Fibroblast of skin of left quadriceps (primary cell): ENCODE measurements at places on chromosomes 7 and 10.

- DNase-seq: no peak
Observed at GRCh38 chr10:13453896-13454295, 74.9 kb downstream of the BEND7 start.

GRCh38 chr7:100975371-100975821 is 6.0 kb downstream of the MUC12 start:
- DNase-seq: no peak

DNA sequence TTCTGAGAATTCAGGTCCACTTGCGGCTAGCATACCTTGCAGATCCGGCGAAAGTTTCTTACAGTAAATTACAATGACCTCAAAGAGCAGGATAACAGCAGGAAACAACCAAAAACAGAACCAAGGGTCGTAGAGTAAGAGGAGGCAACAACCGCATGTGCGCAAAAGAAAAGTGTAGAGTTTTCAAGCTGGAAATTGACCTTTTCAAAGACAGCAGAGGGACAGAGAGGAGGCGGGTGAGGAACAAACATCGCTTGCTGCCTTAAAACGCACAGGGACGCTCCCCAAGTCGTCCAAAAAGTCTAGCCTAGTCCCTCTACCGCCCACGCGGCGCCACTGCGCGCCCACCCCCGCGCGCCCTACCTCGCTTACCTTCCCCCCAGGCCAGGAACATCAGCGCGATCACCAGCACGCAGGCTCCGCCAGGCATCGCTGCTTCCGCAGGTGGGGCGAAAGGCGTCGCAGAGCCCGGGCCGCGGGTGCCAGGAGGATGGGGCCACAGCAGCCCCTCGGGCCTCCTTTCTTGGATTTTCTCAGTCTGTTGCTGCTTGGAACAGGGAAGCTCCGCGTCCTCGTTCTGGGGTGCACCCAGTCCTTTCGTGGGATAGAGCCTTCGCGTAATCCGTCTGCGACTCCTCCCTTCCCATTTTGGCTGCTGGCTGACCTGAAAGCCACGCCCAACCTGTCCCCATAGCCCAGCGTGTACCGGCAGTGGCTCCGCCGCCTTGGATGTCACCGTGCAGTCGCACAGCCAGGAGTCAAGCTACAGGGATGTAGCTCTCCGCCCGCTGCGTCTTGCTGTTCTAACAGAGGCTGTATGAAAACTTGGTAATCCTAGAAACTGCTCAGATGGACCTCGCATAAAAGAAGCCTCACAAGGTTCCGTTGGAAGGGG is at the start of gene VWDE:
Gene VWDE (minus strand): TSS at position 579 of the 895 bp plus-strand sequence. CDS start 149 bp downstream, at position 430.
- no peak for DNase-seq

DNA sequence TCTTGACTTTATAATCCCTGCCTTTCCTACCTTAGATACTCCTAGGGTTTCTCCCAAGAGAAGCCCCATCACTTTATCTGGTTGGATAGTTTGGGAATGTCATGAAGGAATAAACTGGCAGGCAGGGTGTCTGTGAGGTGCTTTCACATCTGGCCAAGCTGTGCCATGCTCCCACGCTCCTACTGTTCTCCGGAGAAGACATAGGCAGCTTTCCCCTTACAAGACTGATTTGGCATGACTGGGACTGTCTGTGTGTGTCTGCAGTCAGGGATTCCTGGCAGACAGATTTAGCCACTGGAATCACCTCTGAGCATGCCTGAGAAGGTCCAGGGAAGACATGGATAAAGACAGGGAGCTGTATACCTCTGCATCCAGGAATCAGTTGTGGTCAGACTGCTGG is 45.3 kb downstream of the HK1 start:
- no peak for DNase-seq

- DNase-seq: no peak
Observed at GRCh38 chr7:128172963-128173362, 68.1 kb upstream of the LEP start.

DNA sequence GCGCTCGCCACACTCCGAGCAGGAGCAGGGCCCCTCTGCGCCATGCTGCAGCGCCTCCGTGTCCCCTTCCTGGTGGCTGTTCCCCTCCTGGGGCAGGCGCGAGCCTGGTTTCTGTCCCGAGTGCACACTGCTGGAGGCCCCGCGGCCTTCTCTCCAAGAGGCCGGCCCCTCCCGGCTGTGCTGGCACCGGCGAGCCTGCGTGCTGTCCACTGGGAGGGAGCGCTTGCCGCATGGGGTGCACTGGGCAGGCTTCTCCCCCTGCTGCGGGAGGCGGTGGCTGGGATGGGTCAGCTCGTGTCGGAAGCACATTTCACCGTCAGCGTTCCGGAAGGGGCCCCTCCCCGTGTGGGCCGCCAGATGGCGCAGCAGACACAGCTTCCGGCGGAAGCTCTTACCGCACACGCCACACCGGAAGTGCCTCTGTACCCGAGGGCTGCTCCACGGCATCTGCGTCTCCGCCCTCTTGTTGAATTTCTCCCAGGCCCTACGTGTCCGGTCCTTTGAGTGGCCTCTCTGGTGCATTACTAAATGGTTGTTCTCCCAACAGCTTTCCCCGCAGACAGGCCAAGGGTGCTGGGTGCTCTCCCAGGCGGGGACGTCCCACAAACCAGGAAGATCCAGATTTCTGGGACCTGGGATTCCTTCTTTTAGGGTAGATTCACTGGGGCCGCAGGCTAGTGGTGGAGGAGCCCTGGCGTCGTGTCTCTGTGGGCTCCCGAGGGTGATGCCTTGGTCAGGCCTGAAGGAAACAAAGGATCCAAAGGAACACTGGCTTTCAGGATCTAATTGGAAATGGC is 18.7 kb downstream of the ZNF786 start:
- DNase-seq: no peak

- no peak for DNase-seq
Observed at GRCh38 chr10:132855889-132856288, 69.9 kb upstream of the NKX6-2 start.

DNA sequence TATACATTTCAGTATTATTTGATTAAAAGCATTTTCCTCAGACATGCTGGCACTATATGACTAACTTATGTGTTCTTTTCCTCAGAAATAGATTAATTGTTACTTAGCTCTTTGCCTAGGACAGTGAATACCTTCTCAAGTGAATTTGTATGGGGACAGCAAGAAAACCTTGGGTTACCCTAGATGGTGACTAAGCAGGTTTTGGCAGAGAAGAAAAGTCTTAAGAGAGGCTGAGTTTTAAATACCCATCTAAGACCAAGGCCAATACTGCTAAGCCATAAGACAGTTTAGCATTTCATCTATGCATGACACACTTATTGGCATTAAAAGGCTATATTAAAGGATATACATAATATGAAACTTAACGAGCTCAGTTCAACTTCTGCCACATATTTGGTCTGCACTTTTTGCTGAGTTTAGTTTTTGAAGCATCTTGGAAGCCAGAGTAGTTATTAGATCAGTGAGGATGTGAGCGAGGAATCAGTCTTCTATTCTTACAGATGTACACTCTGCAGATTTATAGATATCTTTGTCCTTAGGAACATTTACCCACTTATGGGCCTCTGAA is 54.6 kb upstream of the FAM3C start:
- no peak for DNase-seq

DNA sequence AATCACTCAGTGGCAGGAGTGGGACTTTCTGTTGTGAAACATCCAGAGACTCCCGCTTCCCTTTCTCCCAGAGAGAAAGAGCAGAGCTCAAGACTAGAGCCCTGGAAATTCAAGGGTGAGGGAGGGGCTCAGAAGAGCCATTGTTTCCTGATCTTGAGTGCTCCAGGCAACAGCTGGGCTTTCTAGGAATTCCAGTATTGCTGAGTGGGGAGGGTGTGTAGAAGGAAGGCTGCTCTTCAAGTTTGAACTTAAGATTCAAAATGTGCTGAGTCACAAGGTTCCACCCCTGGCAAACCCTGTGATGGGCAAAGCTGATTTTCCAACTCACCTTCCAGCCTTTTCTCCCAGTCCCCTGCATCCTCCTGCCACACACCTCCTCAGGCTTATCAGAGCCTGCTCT is 42.3 kb upstream of the MSRB2 start:
- no peak for DNase-seq

DNA sequence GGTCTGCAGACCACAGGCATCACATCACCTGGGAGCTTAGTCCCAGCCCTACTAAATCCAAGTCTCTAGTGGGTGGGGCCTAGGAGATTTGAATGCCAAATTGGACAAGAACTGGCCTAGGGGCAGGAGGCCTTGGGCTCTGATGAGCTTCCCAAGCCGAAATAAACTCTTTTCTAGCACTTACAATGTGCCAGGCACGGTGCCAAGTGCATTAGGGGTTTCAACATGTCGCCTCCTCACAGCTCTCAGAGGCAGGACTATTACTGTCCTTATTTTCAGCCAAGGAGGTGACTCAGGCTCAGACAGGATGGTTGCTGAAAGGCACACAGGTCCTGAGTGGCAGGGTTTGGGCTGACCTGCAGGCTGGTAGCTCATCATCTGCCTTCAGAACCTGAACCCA is 9.2 kb upstream of the CPA1 start:
- no peak for DNase-seq

GRCh38 chr7:134287916-134288659 is 28.6 kb downstream of the SLC35B4 start:
- DNase-seq: no peak

DNA sequence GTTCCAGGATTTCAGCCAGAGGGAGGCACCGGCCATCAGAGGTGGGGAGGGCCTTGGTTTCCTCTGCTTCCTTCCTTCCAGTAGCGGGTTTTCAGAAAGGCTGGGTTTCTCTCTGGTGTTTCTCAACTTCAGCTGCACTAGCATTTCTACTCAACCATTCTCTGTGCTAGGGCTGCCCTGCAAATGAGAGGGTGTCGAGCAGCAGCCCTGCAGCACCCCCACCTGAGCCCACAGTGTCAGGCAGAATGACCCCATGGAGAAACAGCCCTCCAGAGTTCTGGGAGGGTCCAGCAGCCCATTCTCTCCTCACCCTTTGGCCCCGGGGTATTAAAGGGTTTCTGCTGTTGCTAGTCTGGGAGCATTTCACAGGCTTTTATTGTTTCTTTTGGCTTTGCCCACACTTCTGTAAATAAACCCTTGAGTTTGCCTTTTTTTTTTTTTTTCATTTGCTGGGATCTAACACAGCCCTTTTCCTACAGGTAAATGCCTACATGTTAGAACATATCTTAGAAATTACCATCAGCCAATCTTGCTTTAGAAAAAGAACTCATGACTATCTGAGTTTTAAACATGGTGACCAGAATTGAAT is 151.5 kb upstream of the VIPR2 start:
- no peak for DNase-seq

DNA sequence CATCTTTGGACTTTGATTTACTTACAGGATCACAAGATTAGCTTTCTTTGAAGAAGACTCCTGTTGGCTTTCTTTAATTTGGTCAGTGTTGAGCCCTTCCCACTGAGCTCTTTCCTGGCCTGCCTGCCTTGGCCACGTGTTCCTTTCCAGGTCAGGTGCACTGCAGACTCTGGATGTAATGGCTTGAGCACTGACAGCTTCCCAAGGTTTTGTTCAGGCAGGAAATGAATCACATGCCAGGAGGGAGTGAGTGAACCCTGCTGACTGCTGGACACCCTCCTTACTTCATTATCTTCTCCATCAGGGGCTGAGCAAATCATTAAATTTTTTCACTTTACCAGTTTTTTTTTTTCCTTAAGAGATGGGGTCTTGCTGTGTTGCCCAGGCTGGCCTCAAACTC is 29.8 kb downstream of the SNX10 start:
- no peak for DNase-seq

DNA sequence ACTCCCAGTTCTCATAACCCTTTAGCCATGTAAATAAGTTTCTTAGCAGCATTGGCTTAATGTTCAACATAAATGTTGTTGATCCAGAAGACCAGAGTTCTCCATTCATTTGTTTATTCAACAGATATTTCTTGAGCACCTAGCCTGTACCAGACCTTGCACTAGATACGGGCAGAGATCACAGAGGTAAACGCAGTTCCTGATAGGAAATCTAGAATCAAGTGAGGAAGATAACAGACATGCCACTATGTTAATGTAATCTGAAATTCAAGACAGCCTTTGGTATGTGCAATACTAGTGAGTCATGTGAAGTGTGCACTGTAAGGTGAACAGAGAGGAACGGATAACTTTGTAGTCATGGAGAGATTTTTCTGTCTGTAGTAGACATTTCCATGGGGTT is 3.0 kb downstream of the BUB3 start:
- DNase-seq: no peak

DNA sequence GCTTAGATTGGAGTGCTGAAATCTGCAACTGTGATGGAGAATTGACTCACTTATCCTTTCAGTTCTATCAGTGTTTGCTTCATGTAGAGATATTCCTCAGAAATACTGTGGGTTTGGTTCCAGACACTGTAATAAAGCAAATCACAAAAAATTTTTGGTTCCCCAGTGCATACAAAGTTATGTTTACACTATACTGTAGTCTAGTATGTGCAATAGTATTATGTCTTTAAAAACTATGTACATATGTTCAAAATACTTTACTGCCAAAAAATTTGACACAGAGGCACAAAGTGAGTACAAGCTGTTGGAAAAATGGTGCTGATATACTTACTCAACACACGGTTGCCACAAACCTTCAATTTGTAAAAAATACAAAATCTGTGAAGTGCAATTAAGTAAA is 112.5 kb downstream of the EPC1 start:
- DNase-seq: no peak

DNA sequence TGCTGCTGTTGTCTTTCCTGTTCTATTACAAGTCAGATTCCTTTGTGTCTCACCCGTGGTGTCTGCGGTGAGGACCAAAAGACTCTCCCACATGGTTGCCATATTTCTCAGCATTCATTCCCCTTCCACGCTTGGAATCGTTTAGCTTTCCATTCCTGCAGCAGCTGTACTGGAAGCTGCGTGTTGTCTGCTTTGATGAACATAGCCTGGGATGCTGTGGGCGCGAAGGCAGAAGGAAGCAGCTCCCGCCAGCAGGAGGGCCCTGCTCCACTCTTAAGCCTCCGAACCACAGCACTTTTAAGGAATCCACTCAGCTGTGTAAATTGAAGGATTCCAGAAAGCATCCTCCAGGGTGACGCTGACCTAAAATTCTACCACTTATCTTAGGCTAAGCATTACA is 303.6 kb upstream of the PITRM1 start:
- DNase-seq: peak; percentile 74

DNA sequence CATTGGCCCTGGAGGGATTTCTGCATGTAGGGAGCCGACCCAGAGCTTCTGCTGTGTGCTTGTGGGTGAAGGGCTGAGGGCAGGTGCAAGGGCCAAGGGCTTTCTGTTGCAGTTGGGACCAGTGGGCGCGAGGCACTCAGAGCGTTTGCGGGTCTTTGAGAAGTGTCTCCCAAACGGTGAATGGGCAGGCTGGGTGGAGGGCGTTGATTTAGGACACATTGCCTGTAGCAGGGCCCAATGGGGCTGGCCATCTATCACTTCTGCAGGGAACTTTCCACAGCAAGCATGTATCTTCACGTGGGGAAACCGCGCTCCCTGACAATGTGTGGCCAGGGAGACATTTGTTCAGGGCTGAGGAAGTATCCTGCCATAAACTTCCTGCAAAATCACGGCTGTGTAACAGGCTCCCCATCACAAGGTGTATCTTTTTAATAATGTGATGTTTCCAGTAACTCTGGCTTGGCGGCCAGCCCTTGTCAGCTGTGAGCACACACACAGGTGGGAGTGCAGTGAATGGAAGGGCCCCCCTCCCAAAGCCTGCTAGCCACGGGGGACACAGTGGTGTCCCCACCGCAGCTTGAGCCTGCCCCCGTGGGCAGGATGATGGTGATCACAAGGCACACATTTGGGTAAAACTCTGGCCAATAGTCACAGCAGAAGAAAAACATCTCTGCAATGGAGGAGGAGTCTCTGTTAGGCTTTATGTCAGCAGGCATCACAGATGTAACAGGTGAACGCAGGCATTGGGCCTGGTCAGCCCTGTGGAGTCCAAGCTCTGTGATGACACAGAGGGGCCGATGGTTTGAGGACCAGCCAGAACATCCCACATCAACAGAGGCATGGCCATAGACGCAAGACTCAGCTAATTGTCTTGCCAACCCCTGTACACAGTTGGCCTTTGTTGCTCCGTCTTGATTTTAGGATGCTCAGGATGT is 84.3 kb downstream of the GLRX3 start:
- DNase-seq: no peak
